Stimulated activated naive CD4-positive, alpha-beta T cell treated with Interleukin-2 at 50 U/mL for 16 hours (primary cell): ENCODE measurements at places on chromosomes 11 and 22.

DNA sequence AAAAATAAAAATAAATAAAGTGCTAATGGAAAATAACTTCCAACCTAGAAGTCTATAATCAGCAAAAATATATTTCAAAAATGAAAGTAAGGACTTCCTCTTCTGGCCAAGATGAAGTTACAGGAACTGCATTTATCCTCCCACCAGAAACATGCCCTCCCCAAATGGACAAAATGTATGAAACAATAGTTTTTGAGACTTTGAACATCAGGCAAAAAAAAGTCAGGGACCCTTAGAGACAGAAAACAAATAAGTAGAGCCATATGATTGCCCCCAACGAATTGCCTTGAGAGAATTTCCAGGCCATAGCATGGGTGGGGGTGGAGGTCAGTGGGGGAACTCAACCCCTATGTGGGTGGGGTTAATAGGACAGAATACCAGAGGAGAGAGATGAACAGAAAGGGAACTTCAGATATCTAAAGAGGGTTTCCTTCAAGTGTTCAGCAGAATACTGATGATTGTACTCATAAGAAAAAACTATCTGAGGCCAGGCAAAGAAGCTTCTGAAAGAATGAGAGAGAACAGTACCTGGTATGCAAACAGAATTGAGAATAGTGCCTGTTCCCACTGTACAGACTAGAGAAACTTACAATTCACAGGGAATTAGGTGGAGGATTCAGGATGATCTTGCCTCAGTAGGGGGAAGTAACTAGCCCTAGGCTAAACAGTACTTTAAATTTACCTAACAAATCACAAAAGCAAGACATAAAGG, 26.6 kb upstream of the IL10RA start:
- DNase-seq, result no peak

DNA sequence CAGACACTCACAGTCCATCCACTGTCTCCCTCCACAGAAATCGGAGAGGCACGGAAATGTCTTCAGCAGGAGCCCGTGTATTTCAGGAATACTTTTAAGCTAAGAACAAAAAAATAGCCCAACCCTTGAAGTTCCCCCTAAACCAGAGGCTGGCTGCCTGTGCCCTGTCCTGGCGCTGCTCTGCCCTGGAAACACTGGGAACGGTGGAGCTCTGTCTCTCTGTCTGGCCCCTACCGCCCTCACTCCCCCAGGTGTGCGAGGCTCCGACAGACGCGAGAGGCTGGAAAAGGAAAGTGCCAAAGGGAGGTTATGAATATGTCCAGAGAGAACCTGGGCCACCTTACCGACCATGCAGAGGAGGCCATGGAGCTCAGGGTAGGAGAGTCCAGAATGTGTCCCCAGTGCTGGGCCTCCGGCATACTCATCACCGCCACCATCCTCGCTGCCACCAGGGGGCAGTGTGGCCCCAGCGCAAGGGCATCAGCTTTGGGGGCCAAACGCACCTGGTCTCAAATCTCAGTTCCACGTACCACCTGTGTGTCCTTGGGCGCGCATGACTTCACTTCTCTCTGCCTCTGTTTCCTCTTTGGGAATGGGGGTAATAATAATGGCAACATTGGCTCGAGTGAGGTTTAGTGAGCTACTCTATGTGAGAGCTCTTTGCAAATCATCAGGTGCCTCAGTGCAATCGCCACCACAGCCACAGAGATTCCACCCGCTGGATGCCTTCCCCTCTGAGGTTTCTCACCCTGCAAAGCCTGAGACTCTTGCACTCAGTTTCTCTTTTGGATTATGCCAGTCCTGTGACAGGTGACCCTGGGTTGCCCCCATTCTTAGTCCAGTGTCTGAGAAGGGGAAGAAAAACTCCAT, 10.4 kb upstream of the SLCO2B1 start:
- peak; percentile 62 for DNase-seq

DNA sequence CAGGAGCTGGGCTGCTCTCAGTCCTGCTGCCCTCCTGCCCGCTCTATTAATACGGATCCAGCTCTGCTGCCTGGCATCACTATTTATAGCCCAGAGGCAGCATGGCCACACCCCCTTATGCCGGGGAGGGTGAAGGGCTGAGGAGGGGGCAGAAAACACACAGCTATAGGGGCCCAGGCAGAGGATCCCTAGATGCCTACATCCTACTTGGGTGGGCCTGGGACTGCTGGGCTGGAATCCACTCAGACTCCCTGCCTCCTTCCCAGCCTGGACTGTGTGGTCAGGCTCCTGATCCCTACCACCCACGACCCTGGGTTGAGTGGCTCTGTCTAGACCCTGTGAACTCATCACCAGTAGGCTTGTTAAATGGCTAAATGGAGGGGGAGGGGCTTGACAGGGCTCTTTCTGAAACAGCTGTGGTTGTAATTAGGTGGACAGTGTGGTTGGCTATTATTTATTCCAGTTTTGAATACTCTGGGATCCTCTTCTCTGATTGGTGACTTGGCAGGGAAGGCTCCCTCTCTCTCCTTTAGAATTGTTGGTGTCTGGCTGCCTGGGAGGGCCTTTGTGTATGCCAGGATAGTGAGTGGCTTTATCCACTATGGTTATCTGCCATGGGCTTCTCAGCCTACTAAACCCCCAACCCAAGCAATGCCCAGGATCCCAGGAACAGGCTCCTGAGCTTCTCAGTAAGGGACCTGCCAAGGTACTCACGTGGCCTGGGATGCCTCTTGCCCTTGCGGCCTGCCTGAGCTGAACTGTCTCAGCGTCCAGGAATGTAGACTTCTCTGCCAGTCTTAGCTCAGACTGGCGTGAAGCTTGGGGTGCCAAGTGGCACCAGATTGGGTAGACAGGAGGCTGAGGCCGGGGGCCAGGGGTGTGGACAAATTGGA, 15.2 kb downstream of the PHLDB1 start:
- DNase-seq, result no peak

DNA sequence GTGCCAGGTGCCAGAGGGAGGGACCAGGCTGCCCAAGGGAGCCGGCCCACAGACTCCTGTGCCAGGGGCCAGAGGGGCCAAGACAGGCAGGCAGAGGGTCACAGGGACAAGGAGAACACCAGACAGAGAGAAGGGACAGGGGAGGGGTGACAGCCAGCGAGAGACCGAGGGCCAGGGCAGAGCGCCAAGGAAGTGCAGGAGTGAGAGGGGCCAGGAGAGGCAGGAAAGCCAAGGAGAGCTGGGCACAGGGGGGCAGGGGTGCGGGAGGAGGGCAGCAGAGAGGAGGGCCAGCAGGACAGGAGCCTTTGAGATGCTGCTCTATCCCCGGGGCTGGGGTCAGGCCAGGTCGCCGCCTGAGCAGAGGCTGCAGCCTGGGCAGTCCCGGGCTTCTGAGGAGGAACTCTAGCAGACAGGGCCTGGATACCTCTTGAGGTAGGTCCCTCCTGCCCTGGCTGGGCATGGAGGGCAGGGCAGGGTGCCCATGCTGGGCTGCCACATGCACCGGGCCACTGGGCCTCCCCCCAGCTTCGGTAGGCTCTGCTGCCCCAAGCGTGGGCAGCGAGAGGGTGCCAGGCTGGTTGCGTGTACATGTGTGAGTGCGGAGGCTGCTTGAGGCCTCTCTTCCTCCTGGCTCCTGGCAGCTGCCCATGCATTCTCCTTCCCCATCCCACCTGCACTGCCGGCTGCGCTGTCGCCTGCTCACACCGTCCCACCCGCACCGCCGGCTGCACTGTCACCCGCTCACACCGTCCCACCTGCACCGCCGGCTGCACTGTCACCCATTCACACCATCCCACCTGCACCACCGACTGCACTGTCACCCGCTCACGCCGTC, 12.2 kb downstream of the LSP1 start:
- no peak for DNase-seq

GRCh38 chr11:83287631-83288030, 1.5 kb upstream of the CCDC90B start:
- DNase-seq, result no peak

- DNase-seq, result no peak
These were observed 10.0 kb downstream of the PPM1F start for GRCh38 chr22:21942407-21943343.

GRCh38 chr11:130830566-130830965, 85.7 kb downstream of the SNX19 start:
- DNase-seq, result no peak

DNA sequence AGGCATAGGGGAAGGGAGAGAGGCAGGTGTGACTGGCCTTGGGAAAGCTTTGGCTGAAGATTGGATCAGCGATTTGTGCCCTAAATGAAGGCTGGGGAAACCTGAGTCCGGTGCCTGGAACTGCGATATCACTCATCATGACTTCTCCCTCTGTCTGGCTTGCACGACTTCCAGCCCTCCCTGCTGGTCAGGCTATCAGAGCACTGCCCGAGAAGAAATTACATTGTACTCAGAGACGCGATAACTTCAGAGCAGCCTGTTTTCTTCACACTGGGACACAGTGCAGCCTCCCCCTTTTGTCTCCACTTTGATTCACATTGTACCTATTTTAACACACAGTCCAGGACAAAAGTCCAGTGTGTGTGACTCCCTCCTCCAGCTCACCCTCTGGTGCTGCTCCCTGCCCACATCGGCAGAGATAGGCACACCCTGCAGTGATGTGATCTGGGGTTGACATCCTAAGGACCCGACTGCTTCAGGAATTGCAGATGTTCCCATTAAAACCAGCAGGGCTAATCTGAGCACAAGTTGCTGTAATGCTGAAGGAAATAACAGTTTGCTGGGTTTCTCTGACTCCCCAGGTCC, 62.1 kb upstream of the CADM1 start:
- DNase-seq, result no peak

GRCh38 chr22:40463683-40464082, 93.3 kb downstream of the SGSM3 start:
- DNase-seq, result peak; percentile 6

- no peak for DNase-seq
These were observed 19.1 kb downstream of the MGAT3 start for GRCh38 chr22:39475902-39476301.

GRCh38 chr22:22849640-22850610, 37.7 kb upstream of the IGLL5 start:
- no peak for DNase-seq

DNA sequence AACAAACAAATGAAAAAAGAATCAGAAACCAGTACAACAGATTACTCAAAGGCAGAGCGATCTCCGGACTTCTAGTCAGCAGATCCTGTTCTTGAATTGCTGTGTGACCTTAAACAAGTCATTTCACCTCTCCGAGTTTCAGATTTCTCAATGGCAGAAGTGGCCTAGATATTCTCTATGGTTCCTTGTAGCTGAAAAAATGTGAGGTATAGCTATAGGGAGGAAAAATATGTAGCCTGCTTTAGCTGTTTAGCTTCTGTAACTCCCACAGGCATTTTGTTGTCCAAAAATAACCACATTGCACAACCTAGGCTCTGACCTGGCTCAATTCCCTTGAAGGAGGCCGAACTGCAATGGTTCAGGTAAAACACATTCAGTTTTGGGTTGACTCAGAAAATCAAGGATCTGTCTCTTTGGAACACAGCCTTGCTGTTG, 100.7 kb downstream of the DBX1 start:
- no peak for DNase-seq
